ENCODE measurements at places on chromosomes 11 and 22. TPM values are rescaled to one million over a fixed set of nuclear protein-coding genes. Genes with fewer than 3 reads are reported as not detected.

Gene DTX4
- 6.9 TPM for total RNA-seq

Gene LYVE1
- 9.8 TPM for total RNA-seq

Gene ANO1
- total RNA-seq = 43.9 TPM

Gene CABP2
- not detected for total RNA-seq

All from prostate gland (tissue), 2 donors.